ENCODE measurements at places on chromosomes 6 and 20. TPM values are rescaled to one million over a fixed set of nuclear protein-coding genes. Genes with fewer than 3 reads are reported as not detected.

The EPHA7 gene
- 0.03 TPM for total RNA-seq

The C20orf204 gene
- 0.10 TPM for total RNA-seq

The CFAP206 gene
- 0.58 TPM for total RNA-seq

The SIRPB1 gene
- total RNA-seq, result 0.43 TPM

The HLA-DQA2 gene
- total RNA-seq, result not detected

The LTB gene
- total RNA-seq, result not detected

The DUSP22 gene
- 14.3 TPM for total RNA-seq

The CST3 gene
- total RNA-seq, result 436 TPM

The CDC5L gene
- total RNA-seq, result 12.5 TPM

The HRH3 gene
- not detected for total RNA-seq

The OXT gene
- not detected for total RNA-seq

The PRSS35 gene
- total RNA-seq, result 0.14 TPM

The MUC21 gene
- total RNA-seq, result 0.03 TPM

The SLCO4A1 gene
- total RNA-seq, result 13.6 TPM

The NKX2-4 gene
- not detected for total RNA-seq

The GRIK2 gene
- total RNA-seq, result 0.46 TPM

The PRICKLE4 gene
- total RNA-seq, result 0.75 TPM

The GPR63 gene
- 0.50 TPM for total RNA-seq

The ARMH2 gene
- not detected for total RNA-seq
